GM12892 (cell line): ENCODE measurements at places on chromosomes 3 and 15.

DNA sequence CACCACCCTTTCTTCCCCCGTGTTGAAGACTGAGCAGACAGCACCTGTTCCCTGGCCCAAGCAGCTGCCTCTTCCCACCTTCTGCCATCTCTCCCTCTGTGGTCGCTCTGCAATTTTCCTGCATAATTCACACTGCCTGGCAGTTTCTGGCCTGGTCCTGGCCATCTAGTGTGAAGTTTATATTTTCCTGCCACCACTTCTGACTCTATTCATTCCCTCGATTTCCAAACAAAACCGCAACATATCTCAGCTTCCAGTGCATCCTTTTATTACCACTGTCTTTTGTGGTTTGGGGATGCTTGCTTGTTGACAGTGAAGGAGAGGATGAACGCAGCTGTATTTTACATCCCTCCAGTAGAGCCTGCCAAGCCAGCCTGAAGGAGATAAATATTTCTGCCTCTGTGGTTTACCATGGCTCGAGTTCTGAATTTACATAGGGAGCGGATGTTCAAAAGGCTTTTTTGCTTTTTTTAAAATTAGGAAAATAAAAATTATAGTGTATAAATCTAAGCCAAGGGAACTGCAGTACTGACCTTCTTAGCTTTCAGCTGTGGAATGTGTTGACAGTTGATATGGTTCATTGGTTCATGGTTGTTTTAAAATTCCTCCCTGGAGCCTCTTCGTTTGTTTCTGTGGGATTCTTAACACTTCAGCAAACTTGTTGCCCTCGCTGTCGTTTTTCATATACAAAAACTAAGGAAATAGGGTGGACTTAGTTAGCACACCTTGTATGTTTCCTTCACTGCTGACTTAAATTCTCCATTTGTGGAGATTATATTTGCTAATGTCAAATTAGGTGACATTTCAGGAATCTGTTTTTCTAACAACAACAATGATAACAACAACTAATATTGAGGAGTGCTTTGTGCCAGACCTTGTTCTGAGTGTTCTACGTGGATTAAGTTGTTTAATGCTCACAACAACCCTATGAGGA, 250.5 kb downstream of the ADAMTSL3 start:
- DNase-seq = no peak

- DNase-seq = no peak
Measured at GRCh38 chr3:143810166-143810952, 37.9 kb downstream of the SLC9A9 start.

- no peak for DNase-seq
Measured at GRCh38 chr15:92454555-92455105, 60.9 kb downstream of the ST8SIA2 start.

- DNase-seq = no peak
Measured at GRCh38 chr15:42788725-42789124, 51.8 kb upstream of the CDAN1 start.

DNA sequence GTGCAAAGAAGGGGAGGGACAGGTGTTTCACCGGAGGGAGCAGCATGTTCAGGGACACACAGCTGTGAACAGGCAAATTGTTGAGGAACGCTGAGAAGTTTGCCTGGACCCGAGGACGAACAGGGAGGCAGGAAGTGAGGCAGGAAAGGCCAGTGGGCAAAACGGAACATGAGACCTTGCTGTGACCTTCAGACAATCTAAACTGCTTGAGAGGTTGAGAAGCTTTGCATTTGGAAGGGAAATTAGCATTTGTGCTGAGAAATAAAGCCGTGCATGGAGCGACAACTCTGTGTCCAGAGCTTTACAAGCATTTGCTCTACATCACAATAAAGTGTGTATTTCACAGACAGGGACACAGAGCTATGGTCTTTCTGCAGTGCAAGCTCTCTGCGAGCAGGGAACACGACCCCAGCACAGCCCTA, 47.9 kb downstream of the CDC25A start:
- DNase-seq = no peak

GRCh38 chr3:180116658-180117057, 79.9 kb upstream of the PEX5L start:
- DNase-seq = no peak

GRCh38 chr3:142275856-142276255, 50.5 kb upstream of the GK5 start:
- no peak for DNase-seq

- no peak for DNase-seq
Measured at GRCh38 chr3:47410801-47411646, 30.2 kb downstream of the PTPN23 start.

GRCh38 chr3:153633407-153633806, 471.4 kb downstream of the RAP2B start:
- no peak for DNase-seq

GRCh38 chr3:134216191-134216764, 34.4 kb downstream of the RYK start:
- DNase-seq = no peak

- DNase-seq = no peak
Measured at GRCh38 chr15:101048176-101048575, 129.0 kb downstream of the LRRK1 start.

DNA sequence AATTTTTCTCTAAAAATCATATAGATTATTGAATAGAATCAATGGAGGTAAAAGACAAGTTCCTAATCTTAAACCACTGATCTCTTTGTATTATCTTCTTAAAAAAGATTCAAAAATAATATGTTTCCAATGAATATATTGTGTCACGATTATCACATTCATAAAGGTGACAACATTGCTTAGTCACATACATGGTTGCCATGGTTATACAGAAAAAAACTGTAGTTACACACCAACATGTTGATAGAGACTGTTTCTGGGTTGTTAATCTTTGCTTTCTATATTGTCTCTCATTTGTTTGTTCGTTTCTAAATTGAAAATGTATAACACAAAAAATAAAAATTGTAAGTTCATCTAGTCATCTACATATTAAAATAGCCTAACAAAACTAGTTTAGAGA, 376.0 kb upstream of the ALCAM start:
- no peak for DNase-seq

DNA sequence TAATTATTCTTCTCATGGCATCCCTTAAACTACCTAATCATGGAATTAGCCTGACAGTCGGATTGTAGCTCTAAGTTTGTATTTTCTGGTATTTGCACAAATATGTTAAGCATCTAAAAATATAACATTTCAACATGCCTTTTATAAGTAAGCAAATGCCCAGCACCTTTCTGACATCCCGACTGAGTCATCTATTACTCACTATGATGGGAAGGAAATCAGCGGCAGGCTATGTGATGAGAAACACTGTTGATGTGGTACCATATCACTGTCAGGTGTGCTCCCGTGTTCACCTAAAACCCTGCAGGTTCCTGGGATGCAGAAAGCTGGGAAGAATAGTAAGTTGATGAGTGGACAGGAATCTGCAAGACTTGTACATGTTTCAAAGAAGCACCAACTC, 367.8 kb upstream of the IL12A start:
- DNase-seq = no peak

- no peak for DNase-seq
Measured at GRCh38 chr3:187976365-187976900, 177.5 kb upstream of the LPP start.

- no peak for DNase-seq
Measured at GRCh38 chr3:135215516-135215915, 420.5 kb downstream of the EPHB1 start.

DNA sequence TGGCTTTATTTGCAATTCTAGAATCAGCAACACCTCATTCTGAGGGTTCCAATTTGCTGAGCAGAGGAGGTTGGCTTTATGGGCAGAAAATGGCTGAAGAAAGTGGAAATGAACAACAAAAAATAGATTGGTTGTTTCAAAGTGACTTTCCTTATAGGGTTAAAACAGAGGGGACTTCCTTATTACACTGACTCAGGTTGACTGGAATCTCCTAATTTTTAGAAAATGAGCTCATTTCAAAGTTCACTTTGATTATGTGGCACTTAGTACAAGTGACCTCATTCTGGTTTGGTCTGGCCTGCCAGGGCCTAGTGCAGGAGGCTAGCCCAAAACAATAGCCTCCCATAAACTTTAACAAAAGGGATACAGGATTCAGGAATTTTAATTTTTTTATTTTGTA, 41.4 kb downstream of the NFKBIZ start:
- DNase-seq = no peak

DNA sequence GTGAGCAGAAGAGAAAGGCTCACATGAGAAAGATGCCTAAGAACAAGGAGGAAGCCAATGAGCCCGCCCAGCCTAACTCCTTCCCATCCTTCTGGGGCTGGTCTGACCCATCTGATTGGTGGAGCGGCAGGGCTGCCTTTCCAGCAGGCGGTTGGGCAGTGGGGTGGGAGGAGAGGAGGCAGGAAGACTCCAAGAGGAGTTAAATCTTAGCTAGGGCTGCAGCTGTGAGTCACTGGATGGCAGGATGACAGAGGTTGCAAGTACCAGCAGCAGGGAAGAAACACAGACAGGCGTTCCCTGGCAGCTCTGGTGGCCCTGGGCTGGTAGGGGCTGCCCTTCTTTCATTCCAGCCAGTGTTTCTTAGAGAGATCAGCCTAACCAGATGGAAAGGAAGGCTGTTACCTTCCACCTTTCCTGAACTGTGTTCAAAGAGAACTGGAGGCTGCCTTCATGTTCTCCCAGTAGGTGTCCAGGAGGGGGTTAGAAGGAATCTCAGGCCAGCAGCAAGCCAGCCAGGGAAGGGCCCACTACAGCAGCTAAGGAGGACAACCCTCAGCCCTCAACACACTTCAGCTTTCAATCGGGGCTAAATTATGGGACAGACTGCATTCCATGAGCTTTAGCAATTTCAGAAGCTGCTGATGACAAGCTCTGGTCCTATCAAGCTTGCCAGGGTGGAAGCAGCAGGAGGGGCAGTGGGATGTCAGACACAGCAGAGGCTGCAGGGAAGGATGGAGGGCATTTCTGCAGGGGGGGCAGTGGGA, 50.3 kb downstream of the CHSY1 start:
- no peak for DNase-seq

DNA sequence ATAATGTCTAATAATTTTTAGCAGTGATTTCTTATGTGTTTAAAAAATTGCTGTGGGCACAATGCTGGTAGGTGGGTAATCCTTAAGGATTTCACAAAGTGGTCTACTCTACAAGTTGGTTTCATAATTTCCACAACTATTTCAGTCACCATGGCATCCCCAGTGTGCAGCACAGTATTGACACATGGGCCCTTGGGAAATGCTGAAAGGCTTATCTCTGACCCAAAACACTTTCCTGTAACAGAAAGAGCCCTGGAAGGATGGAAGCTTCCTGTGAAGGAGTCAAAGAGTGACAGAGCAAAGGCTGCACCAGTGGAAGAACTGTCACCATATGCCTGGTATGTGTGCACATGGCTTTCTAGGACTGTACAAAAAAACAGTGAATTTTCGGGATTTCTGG, 153.7 kb downstream of the ANO10 start:
- no peak for DNase-seq

- DNase-seq = no peak
Measured at GRCh38 chr15:101043011-101043410, 123.9 kb downstream of the LRRK1 start.

DNA sequence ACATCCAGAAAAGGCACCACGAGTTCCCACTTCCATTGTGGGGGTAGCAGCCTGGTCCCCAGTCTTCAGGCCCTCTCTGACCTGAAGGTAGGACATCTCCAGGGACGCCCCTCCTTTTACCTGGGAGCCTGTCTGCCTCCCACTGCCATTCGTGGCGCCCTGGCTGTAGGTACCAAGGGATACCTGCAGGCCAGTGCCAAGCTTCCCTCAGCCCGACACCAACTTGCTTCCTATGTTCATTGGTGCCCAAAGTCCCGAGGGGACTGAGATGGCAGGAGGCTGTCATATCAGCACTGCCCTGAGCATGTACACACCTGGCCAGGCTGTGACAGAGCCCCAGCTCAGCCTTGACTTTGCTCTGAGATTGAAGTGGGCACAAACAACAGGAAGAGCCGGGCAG, 137.3 kb upstream of the CNTN3 start:
- DNase-seq = no peak

DNA sequence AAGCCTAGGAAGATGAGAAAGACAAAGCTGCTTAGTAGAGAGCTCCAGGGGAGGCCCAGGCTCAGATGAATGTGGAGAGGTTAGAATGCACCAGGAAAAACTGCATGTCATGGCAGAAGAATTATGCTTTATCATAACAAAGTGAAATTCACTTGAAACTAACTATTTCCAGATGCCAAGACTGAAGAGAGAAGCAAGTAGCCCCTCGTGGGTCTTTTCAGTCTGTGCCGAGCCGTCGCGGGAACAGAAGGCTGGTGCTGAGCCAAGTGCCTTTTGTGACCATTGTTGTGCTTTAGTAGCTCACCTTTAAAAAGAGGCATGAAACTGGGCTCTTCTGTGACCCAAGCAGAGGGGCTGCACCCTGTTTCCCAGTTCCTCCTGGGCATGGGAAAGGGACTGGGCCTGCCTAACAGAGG, 73.2 kb downstream of the CHDH start:
- DNase-seq = no peak

GRCh38 chr3:8525893-8526292, 24.3 kb downstream of the LMCD1 start:
- no peak for DNase-seq

GRCh38 chr3:151421938-151422337, 37.4 kb upstream of the P2RY12 start:
- DNase-seq = no peak

DNA sequence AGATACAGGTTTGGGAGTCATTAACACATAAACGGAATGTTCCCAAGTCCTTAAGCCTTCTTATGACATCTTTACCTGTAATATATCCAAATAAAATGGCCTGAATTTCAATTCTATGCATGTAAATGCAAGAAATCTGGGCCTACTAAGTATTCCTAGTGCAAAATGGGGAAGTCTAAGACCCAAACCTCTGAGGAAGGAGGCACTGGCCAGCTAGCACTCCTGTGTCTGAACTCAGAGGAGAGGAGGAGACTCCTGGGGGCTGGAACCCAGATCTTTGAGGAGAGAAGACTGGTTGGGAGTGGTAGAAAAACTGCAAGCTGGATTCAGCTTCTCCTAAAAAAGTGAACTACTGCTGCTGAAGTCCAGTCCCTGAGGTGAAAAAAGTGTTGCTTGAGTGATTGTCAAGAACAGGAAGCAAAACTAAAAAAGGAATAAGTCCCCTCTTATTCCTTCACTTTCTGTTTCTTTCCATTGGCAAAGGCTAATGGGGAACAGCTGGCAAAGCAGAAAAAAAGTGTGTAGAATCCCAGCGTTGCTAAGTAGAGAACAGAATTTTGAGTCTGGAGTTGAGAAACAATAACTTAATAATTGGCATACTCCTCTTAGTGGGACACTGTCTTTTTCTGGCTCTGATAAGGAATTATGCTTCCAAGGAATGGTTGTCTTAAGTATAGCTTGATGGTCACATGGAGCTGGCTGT, 54.8 kb upstream of the ATP2C1 start:
- DNase-seq = no peak

- DNase-seq = no peak
Measured at GRCh38 chr15:51765751-51766150, 14.4 kb downstream of the TMOD2 start.

- no peak for DNase-seq
Measured at GRCh38 chr3:183188895-183189462, 26.4 kb upstream of the LAMP3 start.

GRCh38 chr3:134311693-134312071, 61.0 kb upstream of the RYK start:
- DNase-seq = no peak

- DNase-seq = no peak
Measured at GRCh38 chr15:85541744-85542143, 161.3 kb downstream of the AKAP13 start.
